CD4-positive, alpha-beta T cell treated with Interferon alpha-2 for 1 hour (primary cell): ENCODE measurements at places on chromosomes 13 and 19.

- DNase-seq: no peak
These were observed 58.9 kb upstream of the C1QTNF9 start for GRCh38 chr13:24250376-24251057.

GRCh38 chr19:31885280-31885853 is 460.0 kb upstream of the ZNF507 start:
- no peak for DNase-seq

- DNase-seq: no peak
These were observed 136.8 kb downstream of the MIPEP start for GRCh38 chr13:23752111-23753001.

- peak; percentile 88 for DNase-seq
These were observed 31.2 kb downstream of the ZNF701 start for GRCh38 chr19:52601025-52601973.

DNA sequence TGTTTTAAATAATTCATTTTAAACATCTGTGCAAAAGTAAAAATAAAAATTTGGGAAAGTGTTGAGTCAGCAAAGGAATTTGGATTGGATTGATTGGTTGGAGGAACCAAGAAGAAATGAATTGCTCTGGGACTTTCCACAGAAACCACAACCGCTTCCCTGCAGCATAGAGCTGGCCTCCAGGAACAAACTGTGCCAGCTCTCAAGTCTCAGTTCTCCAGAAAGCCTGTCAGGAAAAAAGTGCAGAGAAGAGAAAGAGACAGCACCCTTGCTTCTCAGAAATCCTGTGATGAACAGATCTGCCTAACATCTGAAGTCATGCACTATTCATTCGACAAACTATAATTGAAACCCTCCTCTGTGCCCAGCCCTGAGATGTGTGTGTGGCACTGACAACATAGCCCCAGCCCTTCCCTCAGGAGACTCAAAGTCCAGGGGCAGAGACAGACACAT is 14.8 kb downstream of the LYPD3 start:
- DNase-seq: no peak

DNA sequence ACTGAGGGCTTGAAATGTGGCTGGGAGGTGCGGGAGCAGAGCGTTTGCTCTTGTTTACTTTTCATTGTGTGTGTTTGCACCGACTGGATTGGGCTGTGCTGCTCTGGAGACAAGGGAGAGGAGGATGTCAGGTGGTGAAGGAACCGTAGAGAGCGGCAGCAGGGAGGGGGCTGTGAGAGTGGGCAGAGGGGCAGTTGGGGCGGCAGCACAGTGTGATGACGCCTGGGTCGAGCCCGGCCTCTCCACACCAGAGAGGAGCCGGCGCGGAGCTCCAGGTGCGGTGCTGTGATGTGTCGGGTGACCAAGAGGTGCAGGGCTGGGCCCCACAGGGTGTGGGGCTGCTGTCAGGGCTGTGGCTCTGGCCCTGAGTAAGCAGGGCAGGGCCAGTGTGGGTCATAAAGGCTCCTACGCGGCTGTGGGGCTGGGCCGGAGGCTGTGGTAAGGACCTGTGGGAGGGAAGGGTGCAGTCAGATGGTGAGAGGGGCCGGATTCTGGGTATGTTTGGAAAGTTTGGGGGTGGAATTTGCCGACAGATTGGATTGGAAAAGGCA is 10.5 kb downstream of the NAXD start:
- no peak for DNase-seq

- DNase-seq: no peak
These were observed 23.0 kb downstream of the FAM216B start for GRCh38 chr13:42804244-42804874.

DNA sequence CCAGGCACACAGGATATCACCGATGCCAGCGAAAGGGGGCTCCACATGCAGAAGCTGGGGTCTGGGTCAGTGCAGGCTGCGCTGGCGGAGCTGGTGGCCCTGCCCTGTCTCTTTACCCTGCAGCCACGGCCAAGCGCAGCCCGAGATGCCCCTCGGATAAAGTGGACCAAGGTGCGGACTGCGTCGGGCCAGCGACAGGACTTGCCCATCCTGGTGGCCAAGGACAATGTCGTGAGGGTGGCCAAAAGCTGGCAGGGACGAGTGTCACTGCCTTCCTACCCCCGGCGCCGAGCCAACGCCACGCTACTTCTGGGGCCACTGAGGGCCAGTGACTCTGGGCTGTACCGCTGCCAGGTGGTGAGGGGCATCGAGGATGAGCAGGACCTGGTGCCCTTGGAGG is 7.2 kb downstream of the NCAN start:
- no peak for DNase-seq

GRCh38 chr13:51645154-51645650 is 60.9 kb downstream of the WDFY2 start:
- DNase-seq: peak; percentile 77

DNA sequence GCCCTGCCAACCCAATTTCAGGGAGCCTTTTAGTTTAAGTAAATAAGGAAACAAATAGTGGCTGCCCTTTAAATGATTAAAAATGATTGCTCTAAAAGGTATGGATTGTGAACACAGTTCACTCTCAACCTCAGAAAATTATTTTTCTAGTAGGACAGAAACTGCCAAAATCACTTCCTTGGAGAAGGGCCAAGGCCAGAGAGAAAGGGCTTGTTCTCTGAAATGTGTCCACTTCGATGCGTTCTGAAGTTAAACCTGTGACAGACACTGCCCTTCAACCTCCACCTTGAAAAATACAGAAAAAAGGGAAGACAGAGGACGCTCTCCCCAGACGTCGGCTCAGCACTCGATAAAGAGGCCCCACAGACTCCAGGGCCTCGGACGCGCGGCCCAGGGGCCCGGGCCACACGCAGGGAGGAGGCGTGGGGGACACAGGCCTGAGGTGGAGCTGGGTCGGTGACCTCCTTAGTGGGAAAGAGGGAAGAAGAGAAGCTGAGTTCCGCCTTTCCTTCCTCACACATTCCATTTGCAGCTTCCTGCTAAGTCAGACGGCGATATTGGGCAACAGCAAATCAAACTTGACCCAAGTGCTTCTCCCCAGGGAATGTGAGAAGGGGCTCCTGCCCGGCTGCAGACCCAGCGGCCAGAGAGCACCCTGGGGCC is 63.6 kb downstream of the RASA3 start:
- DNase-seq: no peak

GRCh38 chr19:41903193-41903953 is 20.4 kb downstream of the ARHGEF1 start:
- DNase-seq: no peak

DNA sequence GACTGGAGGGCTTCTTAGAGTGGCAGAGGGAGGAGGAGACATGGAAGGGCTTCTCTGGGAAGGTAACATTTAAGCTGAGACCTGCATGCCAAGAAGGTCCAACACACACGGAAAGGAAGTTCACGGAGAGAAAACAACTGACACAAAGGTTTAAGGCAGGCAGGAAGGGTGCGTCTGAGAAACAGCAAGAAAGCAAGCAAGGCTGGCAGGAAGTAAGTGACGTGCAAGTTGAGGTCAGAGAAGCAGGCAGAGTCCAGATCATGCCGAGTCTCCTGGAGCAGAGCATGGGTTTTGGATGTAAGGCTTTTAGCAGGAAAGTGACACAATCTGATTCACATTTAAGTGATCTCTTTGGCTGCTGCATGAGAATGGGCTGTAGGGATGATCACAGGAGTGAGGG is 60.5 kb downstream of the ATP7B start:
- DNase-seq: peak; percentile 24

DNA sequence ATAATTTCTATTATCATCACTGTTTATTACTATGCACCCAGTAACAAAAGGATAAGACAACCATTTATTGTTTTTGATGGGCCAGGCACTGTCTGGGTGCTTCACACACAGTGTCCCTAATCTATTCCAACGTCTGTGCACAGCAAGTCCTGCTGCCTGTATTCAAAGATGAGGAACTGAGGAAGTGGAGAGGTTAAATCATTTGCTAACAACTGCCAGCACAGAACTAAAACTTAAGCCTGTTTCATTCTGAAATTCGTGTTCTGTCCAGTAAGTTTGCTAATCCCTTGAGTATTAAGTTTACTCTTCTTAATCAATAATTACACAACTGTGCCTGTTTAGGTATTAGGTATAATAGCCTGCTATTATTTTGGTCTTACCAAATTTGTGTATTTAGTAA is 41.9 kb downstream of the TEX26 start:
- no peak for DNase-seq

DNA sequence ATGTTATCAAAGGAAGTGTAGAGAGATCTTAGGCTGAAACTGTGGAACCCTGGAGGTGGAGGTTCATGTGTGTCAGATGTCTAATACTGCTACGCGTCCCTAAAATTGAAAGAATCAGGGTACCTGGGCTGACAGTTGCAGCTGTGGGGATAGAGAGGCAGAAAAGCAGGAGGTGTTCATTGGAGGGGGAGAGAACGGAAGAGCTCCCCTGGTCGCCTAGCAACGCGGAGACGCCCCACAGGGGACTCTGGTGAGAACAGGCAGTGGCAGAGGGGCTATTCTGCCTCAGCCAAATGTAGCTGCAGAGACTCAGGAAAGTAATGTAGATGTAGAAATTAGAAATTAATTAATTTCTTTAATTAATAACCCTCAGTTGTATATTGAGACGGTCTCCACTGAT is 10.1 kb upstream of the ZNF835 start:
- no peak for DNase-seq

GRCh38 chr19:32238076-32238475 is 107.3 kb upstream of the ZNF507 start:
- DNase-seq: no peak

- DNase-seq: no peak
These were observed 992.6 kb downstream of the PCDH9 start for GRCh38 chr13:66237411-66238062.

DNA sequence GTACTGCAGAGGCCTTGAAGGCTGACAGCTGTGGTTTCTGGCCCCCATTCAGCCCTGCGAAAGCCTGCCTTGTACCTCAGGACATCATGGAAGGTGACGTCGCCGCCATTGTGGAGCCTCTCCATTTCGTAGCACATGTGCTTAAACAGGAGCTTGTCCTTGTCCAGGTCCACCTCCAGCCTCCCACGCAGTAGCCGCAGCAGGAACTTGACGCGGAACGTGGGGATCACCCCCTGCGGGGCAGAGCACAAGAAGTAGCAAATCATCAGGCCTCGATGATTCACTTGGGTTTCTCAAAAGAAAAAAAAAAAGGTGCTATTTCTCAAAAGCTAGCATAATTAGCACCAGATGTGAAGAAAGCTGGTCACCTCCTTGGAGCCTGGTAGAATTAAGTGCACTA is 351.0 kb downstream of the NALCN start:
- no peak for DNase-seq

- DNase-seq: no peak
These were observed 13.3 kb downstream of the SIAH3 start for GRCh38 chr13:45838171-45838745.

DNA sequence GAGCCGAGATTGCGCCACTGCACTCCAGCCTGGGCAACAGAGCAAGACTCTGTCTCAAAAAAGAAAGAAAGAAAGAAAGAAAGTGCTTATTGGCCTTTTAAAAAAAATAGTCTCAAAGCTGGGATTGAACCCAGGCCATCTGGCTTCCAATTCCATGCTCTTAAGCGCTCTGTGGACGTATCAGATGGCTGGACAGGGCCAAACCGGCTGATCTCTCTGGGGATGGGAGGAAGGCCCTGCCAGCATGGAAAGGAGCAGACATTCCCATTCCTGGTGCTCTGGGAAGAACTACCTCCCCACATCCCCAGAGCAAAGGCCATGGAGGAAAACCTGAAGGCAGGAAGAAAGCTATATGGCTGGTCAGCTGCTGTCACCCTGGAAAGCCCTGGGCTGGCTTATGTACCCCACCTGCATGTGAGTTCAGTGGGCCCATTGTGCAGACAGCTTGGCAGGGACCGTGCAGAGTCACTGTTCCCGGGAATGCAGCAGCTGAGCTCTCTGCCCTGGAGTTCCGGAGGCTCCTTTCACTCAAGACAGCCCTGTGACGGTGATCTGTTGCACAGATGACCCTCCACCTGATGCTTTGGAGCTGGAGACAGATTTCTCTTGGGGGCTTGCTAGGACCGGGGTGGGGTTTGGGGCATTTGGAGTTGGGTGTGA is 84.3 kb downstream of the SIPA1L3 start:
- no peak for DNase-seq

- no peak for DNase-seq
These were observed 39.9 kb upstream of the VWA8 start for GRCh38 chr13:42000846-42001245.

GRCh38 chr19:4586691-4587090 is 27.2 kb upstream of the SEMA6B start:
- DNase-seq: no peak

DNA sequence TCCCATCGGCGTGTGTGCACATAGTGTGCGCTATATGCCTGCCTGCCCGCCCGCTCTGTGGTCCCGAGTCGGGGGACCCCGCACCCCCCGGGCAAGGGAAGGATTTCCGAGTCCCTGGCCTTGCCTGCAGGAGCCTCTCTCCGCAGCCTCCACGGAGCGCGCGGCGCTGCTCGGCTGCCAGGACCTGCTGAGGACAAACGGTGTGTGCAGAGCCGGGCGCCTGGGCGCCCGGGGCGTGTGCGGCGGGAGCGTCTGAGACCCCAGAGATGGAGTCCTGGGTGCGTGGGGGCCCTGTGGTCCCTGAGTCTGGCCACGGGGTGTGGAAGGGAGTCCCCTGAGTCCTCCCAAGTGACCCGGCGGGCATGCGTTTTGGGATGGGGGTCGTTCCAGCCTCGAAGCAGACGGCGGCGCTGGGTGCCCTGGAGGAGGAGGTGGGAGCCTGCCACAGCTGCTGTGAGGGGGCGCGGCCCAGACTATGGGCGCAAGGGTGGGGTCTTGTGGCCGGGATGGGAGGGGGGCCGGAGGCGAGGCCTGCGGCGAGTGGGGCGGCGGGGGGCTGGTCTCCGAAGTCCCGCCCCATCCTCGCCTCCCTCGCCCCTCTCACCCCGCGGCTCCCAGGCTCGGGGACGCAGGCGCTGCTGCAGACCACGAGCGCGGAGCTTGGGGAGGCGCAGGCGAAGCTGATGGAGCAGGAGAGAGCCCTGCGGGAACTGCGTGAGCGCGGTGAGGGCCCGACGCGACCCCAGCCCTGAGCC is 25.3 kb downstream of the CLEC4M start:
- no peak for DNase-seq
